ENCODE measurements at places on chromosomes 11 and 22.

DNA sequence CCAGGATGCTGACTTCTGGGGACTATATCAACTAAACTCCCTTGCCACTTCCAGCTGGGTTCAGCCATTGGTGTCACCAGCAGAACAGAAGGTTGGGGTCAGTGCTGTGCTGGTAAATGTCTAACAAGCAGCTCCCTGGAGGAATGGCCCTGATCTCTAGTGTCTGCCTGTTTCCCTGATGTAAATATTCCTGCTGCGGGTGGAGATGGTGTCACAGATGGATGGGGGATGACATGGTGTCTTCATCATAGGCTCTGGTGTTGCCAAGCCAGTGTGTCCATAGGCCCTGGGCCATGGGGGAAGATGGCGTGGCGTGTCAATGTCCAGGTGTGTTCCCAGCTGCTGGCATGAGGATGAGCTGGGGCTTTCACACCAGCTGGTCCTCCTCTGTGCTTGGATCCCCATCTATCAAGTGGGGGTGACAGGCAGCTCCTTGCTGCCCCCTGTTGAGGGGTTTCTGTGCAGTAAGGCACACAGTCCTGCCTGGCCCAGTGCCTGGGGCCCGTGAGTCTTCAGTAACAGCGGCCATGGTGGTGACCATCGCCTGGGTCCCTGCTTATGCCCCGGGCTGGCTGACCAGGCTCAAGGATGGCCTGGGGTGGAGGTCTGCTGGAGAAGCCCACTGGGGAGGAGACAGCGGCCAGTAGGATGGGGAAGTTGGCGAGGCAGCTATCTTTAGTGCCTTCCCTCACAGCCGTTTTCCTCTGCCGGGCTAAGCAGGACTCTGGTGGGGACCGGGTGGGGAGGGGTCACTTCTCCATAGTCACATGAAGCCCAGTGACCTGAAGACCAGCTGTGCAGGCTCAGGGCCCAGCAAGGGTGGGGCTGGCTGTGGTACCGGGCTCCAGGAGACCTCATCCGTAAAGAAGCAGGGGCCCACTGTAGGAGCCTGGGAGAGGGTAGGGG, 12.7 kb downstream of the RPL3 start:
- no peak for DNase-seq

- DNase-seq: no peak
Measured at GRCh38 chr11:49851511-49851910, 100.7 kb upstream of the OR4C13 start.

DNA sequence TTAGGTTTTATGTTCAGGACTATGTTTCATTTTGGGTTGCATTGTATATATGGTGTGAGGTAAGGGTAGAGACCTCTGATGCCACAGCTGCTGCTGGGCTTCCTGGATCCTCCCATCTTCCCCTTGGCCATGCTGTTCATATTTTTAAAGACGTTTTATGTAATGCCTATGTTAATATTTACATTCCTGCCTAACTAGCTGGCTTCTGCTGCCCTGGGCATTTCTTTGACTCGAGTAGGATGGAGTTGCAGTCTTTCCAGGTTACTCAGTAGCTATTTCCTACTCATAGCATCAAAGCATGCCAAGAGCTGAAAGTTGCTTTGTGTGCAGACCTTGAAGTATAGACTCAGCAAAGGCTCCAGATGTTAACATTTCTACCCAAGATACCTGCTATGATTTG, 220.5 kb upstream of the CADM1 start:
- DNase-seq: no peak

GRCh38 chr11:108069947-108070346, 51.4 kb upstream of the ACAT1 start:
- DNase-seq: no peak

DNA sequence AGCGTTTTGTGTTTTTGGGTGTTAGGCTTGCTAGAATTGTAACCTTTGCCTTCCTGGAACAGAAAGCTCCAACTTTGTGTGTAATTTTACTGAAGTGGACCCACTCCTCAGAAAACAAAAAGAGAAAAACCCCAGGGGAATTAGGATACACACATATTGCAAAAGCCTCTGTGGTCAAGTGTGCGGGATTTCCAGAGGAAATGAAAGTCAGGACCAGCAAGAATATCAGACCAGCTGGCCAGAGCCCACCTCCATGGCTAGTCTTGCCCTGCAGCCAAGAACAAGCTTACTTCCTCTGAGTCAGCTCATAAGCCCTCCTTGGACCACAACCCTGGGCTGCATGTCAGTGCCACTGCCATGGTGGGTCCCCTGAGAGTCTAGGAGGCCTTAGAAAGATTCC, 37.0 kb upstream of the FTH1 start:
- DNase-seq: no peak

- no peak for DNase-seq
Measured at GRCh38 chr11:8224161-8224591, 39.5 kb downstream of the LMO1 start.

- DNase-seq: no peak
Measured at GRCh38 chr11:18304745-18305144, 17.2 kb downstream of the HPS5 start.

DNA sequence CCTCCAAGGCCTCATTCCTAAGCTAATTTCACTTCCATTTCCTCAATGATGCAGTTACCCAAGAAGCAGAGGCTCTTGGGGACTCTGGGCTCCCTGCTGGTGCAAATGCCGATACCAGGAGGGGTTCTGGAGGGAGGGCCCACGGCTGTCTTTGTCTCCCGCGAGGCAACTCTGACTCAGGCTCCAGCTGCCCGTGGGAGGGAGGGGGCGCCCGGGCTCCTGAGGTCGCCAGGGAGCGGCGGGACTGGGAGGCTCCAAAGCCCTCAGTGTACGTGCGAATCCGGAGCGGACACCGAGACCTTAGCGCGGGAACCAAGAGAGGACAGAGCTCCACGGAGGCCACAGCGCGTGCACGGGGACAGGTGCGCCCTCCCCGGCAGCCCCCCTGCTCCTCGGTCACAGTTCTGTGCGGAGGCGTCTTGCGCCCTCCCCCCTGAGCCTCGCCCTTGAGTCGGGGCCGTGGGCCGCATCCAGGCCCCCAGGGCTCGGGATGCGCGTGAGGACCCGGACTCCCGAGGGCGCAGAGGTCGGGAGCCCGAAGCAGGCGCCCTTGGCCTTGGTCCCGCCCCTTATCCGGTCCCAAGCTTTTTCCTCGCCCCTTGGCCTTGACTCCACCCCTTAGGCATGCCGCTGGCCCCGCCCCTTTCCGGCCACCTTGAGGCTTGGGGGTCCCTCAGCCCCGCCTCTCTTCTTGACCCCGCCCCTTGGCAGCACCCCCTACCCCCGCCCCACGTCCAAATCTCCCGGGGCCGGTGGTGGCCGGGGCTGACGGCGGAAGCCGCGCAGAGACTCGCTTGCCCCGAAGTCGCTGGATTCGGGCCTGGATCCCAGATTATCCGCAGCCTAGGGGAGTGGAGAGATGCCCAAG, 4.7 kb upstream of the SHISA8 start:
- DNase-seq: no peak

- no peak for DNase-seq
Measured at GRCh38 chr11:70725278-70725677, 326.9 kb downstream of the CTTN start.

DNA sequence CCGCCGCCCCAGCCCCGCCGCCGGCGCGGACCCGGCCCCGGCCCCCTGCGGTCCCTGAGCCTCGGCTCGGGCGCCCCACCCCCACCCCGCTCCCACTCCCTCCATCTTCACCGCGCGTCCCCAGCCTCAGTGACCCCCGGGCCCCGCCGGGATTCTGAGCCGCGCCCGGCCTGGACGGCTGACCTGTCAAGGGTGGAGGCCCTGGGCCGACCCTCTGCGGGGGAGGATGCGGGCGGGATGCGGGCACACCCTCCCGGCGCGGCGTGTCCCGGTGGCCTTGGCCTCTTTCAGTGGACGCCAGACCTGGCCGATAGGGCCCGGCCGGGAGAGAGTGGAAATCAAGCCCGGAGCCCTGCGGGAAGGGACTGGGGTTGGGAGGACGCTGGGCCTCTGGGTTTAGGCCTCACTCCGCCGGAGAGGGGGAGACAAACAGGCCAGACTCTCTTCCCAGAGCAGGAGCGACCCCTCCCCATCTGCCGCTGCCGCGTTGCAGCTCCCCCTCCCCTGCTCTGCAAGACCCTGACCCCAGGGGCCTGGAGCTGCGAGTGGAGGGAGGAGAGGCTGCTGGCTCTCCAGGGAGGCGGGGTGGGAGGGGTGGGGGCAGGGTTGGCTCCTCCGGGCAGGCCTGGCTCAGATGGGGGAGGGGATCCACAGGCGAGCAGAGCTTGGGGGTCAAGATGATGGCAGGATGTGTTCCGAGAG, 525 bp downstream of the MAPK8IP2 start:
- no peak for DNase-seq

DNA sequence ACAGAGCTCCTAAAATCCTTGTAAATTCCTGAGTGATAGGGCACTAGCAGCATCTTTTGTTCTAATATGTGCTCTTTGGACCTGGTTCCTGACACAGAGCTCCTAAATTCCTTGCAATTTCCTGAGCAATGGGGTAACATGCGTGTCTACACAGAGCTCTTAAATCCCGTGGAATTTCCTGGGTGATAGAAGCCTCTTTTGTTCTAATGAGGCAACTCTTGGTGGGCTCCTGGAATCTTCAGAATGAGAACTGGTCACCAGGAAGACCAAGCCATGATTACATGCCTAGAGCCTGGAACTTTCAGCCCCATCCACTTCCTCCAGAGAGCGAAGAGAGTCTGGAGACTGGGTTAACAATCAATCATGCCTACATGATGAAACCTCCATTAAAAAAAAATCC, 19.0 kb downstream of the RSF1 start:
- DNase-seq: no peak

DNA sequence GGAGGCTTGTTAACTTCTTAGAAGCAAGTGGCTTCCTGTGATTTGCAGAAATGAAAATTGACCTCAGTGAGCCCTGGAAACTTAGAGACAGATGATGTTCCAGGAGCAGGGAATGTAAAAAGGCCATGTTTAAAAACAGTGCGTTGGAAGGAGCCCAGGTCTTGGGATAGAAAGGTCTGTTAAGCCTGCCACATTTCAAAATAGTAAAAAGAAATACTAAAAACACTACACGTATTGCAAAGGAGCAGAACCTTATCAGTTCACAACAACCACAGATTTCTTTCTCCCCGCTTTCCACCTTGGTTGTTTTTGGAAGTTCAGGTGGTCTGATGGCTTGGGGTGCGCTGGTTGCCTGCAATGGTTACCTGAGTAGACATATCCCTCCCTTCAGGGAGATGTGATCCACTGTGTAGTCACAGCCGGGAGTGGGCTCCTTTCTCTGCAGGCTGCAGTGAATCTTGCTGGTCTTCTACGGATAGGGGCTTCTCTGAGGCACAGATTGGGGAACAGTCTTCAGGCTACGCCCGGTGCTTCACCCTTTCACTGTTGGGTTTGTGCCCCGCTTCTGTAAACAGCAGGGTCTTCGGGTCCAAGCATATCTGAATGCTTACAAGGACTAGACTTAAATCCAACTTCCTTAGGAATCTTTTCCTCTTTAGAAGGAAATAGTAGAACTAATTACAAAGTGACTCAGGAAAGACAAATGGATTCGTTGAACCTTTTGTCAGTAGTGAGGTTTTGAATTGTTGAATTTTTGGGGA, 1.9 kb downstream of the TEAD1 start:
- no peak for DNase-seq

Data from NCI-H1417 (cell line).